ENCODE measurements at places on chromosomes 3 and 15.
A peak's percentile ranks its signal among the peaks of the same experiment; 100 is the strongest.

- no peak for DNase-seq
Measured at GRCh38 chr3:41259449-41260062, 60.3 kb downstream of the CTNNB1 start.

DNA sequence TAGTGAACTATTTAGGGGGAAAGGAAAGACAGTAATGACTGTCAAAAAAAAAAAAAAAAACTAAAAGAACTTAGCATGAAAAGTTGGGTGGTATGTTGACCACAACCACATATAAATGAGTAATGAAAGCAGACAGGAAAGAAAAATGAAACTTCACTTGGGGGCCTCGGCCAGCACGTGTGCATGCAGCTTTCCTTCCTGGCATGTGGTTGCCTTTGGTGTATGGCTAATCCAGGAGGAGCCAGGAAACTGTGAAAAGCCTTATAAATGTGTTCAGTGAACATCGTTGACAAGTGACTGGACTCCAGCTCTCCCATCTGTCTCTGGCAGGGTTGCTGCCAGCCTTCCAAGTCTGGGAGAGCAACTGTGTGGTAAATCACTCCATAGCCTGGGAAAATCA is 195.1 kb downstream of the DTWD1 start:
- peak; percentile 4 for DNase-seq

DNA sequence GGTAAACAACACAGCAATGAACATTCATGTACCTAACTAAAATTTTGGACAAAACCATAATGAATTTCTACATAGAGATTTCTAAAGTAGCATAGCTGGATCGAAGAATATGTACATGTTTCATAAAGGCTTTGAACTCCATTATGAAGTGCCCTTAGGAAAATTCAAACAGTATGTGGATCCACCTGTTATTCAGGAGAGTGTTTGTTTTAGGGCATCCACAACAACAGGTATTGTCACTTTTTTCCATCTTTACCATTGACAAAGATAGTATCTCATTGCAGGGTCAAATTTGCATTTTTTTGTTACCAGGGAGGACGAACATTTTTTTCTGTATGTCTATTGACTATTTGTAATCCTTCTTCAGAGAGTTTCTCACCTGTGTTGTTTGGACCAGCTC is 75.0 kb downstream of the COL6A5 start:
- DNase-seq: no peak

- no peak for DNase-seq
Measured at GRCh38 chr3:19907523-19907922, 26.5 kb downstream of the EFHB start.

DNA sequence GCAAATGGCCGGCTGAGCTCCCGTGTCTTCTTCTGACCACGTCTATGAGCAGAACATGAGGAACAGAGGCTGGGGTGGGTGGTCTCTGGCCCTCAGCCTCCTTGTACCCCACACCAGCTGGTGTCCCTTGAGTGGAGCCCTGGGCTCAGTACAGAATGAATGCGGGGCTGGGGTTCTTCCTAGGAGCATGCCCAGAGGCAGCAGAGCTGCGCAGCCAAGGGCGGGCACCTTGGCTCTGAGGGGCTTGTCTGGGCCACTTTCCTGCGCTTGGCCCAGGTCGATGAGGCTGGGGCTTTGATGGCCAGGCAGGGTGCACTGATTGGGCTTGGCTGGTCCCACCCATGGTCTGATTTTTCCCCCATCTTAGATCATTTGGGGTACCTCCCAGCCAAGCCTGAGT is 6.4 kb downstream of the SCN5A start:
- DNase-seq: no peak

DNA sequence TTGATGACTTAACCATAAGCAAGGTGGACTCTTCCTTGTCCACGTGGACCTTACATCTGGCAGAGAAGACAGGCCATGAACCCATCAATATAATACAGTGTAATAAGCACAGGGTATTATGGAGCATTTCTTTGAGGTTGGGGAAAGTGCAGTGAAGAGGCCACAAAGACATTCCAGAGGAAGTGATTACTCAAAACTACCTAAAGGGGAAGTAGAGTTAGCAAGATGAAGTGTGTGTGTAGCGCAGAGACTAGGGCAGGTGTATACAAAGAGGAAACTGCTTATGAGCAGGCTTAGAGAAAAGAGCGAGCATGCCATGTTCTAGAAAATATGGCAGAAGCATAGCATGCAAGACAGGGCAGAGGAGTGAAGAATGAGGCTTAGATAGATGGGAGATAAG is 17.9 kb downstream of the CP start:
- no peak for DNase-seq

GRCh38 chr3:12895391-12896062 is 54.2 kb upstream of the RPL32 start:
- DNase-seq: no peak

DNA sequence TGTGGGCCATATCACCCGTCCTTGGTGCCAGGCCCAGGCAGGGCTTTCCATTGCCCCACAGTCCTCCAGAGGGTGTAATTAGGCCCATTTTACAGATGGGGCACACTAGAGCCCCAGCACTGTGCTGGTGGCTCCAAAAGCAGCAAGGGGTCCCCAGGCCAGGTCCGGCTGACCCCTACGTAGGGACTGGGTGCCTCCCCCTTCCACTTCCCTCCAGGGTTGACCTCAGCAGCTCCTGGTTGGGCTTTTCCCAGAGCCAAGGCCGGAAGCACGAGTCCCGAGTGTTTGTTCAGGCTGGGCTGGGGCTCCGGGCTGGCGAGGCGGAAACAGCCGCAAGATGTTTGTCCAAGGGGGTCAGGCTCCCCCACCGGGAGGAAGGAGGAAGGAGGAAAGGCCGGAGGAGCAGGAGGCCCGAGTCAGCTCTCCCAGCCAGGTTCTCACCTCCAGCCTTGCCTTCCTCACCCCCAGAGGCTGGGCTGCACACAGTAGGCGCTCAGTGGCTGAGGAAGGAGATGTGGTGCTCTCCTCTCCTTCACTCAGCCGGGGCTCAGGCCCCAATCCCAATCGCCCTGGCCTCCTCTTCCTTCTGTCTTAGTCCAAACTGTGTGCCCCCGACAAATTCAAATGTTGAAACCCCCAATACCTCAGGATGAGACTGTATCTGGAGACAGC is 17.1 kb upstream of the PLXND1 start:
- DNase-seq: no peak

DNA sequence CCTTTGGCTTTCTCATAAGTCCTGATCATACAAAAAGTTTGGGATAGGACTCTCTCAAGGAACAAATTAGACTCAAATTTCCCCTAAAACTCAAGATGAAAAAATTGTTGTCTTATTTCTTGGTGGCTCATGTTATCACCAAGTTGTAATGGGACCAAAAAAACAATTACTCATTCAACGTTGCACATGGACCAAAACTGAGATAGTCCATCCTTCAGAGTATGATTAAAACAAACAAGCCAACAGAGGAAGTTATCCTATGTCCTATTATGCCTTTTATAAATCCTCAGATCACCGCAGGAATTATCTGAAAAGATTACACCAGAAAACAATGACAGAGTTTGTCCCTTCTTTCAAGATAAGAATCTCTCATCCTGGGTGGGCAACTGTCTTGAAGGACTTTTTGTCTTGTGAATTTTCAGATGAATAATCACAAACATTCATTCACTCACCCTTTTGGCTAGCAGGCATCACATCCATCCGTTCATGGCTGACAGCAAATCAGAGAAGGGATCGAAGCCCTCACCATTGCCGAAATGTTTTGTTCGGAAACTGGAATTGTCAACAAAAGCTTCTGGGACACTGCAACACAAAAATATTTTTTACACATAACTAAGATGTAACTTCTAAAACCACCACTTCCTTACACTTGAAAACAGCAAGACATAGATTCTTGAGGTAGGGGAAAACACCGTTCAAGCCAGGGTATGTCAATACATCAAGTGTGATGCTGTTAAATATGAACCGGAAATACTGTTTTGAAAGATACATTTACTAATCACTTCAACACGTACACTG is 90.4 kb downstream of the FOXP1 start:
- DNase-seq: no peak

DNA sequence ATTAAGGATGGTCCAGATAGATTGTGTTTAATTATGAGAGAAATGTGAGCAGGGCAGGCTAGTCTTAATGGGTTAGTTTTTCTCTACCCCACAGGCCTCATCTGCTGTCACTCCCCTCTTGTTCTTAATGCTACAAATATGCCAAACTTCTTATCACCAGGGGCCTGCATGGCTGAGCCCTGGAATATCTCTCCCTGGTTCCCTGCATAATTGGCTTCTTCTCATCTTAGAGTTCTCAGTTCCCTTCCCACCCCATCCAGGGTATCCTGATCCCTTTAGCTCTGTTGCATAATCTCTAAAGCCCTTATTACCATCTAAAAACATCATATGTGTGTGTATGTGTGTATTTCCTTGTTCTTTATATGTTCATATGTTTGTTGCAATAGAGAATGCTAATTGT is 279.6 kb downstream of the LSAMP start:
- DNase-seq: no peak

GRCh38 chr15:100241572-100242482 is 99.9 kb downstream of the ADAMTS17 start:
- DNase-seq: peak; percentile 34

DNA sequence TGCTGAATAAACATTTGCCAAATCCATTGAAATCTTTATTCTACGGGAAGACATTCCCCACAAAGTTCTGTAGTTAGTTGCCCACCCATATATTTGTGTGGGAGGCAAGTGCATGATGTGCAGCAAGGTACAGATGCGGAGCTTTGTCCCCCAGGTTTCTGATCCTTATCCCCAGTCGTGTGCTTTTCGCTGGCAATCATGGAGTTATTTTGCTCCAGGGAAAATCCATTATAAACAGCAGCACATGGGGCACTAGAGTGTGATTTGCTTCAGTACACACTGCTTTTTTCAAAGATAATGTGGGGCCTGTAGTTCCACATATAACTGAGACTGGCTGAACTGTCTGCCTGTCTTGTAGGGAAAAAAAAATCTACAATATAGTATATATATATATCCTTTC is 132.1 kb downstream of the FEZF2 start:
- DNase-seq: no peak

DNA sequence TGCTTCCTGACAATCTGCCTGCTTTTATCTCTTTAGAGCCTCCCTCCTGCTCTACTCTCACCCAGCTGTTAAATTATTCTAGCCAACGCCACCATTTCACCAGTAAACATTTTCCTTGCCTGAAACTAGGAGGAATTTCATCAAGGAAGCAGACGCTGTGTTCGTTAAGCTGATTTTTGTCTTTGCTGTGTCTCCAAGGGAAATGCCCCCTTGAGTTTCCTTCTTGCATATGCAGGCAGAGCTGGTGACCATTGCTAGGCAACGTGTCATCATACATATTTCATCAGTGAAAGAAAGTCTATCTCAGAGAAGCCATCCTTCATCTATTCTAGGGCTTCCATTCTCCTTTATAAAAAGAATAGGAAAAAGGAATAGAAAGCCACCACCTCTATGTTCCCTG is 87.0 kb upstream of the ST8SIA2 start:
- no peak for DNase-seq

GRCh38 chr15:88975891-88976290 is 62.7 kb upstream of the MFGE8 start:
- DNase-seq: no peak

- peak; percentile 29 for DNase-seq
Measured at GRCh38 chr15:89457086-89457485, 39.3 kb downstream of the RHCG start.

DNA sequence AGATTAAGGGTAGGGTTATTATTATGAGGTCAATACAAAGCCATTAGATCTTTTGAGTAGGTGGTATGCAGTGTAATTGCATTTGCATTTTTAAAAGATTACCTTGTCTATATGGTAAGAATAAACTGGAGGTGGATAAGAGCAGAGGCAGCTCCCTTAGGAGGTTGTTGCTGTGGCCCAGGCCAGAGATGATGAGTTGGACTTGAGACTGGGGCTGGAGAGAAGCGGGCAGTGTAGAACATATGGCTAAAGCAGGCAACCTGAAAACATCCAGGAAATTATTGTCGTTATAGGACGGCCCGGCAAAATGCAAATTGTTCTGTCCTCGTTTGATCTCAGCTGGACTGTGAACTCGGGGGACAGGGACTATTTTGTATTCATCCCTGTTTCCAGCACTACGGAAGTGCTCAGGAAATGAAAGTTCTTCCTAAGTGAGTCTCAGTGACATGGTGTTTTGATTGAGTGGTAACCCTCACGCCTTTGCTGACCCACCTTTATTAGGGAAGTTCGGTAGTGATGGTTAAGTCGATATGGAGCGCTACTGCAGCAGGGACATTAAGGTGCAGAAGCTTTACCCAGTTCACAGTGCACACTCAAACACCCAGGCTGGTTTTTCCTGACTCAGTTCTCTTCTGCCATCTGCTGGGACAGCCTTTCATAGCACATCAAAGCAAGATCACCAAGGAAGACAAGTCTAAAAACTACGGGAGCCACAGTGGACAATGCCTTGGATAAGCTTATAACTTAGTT is 27.2 kb upstream of the VPS33B start:
- DNase-seq: peak; percentile 54

DNA sequence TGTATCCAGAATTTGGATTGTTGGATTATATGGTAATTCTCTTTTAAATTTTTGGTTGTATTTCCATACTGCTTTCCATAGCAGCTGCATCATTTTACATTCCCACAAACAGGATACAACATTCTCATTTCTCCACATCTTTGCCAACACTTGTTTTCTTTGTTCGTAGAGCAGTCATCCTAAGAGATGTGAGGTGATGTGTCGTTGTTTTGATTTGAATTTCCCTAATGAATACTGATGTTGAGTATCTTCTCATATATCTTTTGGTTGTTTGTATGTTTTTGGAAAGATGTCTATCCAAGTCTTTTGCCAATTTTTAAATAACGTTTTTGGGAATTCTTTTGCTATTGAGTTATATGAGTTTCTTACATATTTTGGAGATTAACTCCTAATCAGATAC is 93.6 kb downstream of the GMNC start:
- no peak for DNase-seq

- DNase-seq: peak; percentile 97
Measured at GRCh38 chr15:67521029-67521782, at the start of gene C15orf61. C15orf61 (plus strand) TSS chr15:67521131; CDS start chr15:67521249, 118 bp downstream.

- no peak for DNase-seq
Measured at GRCh38 chr15:92653836-92654539, 1.6 kb downstream of the FAM174B start.

DNA sequence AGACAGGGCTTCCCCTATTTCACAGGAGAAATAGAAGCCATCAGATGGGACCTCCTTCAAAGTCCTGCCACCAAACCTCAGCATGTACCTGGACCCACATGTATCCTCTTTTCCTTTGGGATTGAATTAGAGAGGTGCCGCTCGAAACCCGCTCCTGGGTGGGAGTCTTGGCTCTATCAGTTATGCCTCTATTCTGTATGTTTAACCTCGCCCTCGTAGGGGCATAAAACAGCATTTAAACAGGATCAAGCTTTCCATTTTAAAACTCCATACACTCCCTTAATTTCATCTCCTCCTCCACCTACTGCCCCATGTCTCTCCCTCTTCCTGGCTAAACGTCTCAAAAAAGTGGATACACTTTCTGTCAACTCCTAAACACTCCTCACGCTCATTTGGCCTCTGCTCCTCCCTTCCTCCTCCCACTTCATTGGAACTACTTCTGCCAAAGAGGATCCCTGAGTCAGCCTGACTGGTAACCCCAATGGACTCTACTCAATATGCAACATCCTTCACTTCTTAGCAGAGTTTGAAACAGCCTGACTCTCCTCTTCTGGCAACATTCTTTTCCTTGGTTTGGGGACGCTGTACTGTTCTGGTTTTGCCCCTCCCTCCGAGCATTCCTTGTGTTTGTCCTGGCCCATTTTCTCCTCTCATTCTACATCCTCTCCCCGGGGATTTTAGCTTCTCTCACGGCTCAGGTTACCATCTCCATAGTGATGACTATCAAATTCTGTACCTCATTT is 23.0 kb upstream of the MUC20 start:
- peak; percentile 27 for DNase-seq

Measured in HTR-8/SVneo (cell line).